Transverse colon (tissue), 4 donors: ENCODE measurements at places on chromosomes 16 and 17.

- DNase-seq: no peak
- no peak overlapping the region for H3K27ac ChIP-seq
- no peaks in the 10 kb centered on the region for H3K36me3 ChIP-seq
- peaks cover 4% of the 10 kb centered on the region for H3K27me3 ChIP-seq
- no peaks in the 10 kb centered on the region for H3K4me1 ChIP-seq
- no peak overlapping the region for H3K4me3 ChIP-seq
Observed at GRCh38 chr16:26772503-26772902, 294.2 kb upstream of the C16orf82 start.

GRCh38 chr17:2647957-2648356, 54.5 kb downstream of the PAFAH1B1 start:
- H3K4me1 ChIP-seq: no peaks in the 10 kb centered on the region
- no peaks in the 10 kb centered on the region for H3K36me3 ChIP-seq
- H3K27me3 ChIP-seq: no peaks in the 10 kb centered on the region
- no peak overlapping the region for H3K27ac ChIP-seq
- H3K4me3 ChIP-seq: no peak overlapping the region

DNA sequence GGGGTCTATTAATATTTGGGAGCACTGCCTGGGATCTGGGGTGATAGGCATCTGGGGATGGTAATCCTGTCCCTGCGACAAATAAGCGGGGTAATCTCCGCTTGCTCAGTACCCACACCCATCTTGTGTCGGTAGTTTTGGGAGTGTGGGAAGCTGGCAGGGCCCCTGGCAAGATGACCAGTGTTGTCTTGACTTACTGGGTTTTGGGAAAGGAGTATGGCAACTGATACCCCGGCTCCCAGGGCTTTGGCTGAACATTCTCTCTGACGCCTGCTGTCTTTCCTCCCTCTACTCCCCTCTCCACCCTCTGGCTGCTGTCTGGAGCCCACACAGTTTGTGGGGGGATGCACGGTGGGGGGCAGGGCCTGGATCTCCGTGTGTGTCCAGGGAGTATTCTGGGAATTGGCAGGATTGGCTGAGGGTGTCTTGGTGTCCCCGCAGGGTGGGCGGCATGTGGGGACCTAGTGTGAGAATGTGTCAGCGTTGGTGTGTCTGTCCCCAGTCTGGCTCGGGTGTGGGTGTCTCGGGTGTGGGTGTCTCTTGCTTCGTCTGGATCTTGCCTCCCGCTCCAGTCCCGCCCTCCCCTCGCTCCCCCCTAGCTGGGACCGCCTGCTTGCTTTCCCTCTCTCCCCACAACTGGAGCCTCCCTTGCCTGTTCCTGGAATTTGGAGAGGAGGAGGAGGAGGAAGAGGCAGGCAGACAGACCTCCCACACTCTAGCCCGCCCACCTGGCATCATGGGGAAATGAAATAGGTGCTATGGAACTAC, 12.0 kb downstream of the RARA start:
- H3K4me3 ChIP-seq: no peak overlapping the region
- no peaks in the 10 kb centered on the region for H3K36me3 ChIP-seq

DNA sequence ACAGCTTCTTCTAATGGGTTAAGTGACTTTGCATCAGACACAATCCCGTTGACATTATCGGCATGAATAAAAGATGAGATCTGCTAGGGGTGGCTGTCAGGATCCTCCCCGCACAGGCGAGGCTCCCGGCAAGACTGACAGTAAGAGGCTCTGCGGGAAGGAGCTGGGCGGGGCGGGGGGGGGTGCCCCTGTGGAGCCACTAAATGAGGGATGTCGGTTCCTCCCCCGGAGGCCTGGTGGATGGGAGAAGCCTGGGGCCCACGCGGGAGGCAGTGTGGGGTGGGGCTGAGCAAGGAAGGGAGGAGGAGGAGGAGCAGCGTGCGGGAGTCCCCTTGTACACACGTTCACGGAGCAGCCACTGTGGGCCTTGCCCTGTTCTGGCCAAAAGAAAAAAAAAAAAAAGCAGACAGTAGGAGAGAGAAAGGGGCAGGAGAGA, 190.9 kb upstream of the GSE1 start:
- peak; percentile 63 for DNase-seq
- H3K4me3 ChIP-seq: no peak overlapping the region
- H3K36me3 ChIP-seq: no peaks in the 10 kb centered on the region
- H3K27ac ChIP-seq: peak overlapping the region; percentile 52
- H3K4me1 ChIP-seq: peaks cover 35% of the 10 kb centered on the region
